ENCODE measurements at places on chromosomes 4 and X. TPM values are rescaled to one million over a fixed set of nuclear protein-coding genes. Genes with fewer than 3 reads are reported as not detected.

GRCh38 chrX:6024204-6024603 lies 204.5 kb downstream of the NLGN4X start:
- no peaks in the 10 kb centered on the region for H3K27me3 ChIP-seq
- peaks cover 7% of the 10 kb centered on the region for H3K4me1 ChIP-seq
- DNase-seq, result no peak
- no peak overlapping the region for H3K4me3 ChIP-seq
- H3K27ac ChIP-seq, result no peak overlapping the region

GRCh38 chr4:53055274-53055673 lies 193.2 kb downstream of the RASL11B start:
- no peaks in the 10 kb centered on the region for H3K36me3 ChIP-seq
- peaks cover 9% of the 10 kb centered on the region for H3K4me1 ChIP-seq
- no peak for DNase-seq
- H3K4me3 ChIP-seq, result no peak overlapping the region

DNA sequence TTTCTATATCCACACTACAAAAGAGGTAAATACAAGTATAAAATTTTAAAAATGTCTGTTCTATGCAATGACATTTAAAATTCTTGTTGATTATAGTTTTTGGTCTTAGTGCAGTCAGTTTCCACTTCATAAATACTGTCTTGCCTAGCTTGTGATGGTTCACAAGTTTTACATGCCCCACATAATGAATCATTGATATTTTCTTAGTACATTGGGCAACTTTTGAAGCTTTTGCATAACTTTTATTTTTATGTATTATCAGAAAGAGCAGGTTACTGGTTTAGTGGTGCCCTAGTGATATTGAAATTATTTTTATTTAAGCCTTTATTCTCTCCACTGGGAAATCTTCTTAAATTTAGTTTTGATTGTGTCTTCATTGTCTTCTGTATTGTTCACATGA lies 388.0 kb downstream of the CCSER1 start:
- H3K4me3 ChIP-seq, result no peak overlapping the region
- H3K27ac ChIP-seq, result no peak overlapping the region
- H3K36me3 ChIP-seq, result no peaks in the 10 kb centered on the region
- DNase-seq, result no peak

GRCh38 chr4:74716436-74716765 lies 77.9 kb downstream of the BTC start:
- peaks cover 4% of the 10 kb centered on the region for H3K36me3 ChIP-seq
- no peak overlapping the region for H3K27ac ChIP-seq
- DNase-seq, result no peak
- peaks cover 6% of the 10 kb centered on the region for H3K4me1 ChIP-seq
- no peaks in the 10 kb centered on the region for H3K27me3 ChIP-seq
- H3K4me3 ChIP-seq, result no peak overlapping the region

NCAPG gene
- 13.6 TPM for total RNA-seq

BMP3 gene
- total RNA-seq, result 0.07 TPM

- H3K36me3 ChIP-seq, result no peaks in the 10 kb centered on the region
- H3K27ac ChIP-seq, result no peak overlapping the region
- no peak for DNase-seq
- no peaks in the 10 kb centered on the region for H3K4me1 ChIP-seq
Measured at GRCh38 chr4:165175879-165176278, 31.5 kb upstream of the KLHL2 start.
